ENCODE measurements at places on chromosomes 11 and 22.

DNA sequence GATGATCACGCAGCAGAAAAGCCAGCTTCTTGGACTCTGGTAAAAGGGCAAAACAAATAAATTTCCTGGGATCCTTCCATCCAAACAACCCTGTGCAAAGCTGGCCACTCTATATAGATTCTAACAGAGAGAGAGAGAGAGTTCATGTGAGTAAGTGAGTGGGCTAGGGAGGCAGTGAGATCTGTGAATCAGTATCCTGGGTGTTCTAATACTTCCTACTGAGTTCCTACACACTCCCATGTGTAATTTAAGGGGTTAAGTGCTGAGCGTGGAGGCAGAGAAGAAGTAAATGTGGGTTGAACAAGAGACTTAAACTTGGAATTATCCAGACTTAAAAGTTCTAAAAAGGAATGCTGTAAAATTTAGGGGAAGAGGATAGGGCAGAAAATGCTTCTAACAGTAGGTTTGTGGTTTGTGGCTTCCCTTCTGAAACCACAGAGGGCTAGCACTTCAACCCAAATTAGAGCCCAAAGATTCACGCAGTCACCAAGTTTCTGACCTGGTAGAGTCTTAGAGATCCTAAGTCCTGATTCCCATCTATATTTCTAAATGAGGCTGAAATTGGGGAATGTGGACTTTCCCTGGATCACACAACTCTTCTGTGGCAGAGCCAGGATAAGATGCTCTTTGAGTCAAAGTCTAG, 413.9 kb downstream of the TENM4 start:
- peak; percentile 5 for DNase-seq

DNA sequence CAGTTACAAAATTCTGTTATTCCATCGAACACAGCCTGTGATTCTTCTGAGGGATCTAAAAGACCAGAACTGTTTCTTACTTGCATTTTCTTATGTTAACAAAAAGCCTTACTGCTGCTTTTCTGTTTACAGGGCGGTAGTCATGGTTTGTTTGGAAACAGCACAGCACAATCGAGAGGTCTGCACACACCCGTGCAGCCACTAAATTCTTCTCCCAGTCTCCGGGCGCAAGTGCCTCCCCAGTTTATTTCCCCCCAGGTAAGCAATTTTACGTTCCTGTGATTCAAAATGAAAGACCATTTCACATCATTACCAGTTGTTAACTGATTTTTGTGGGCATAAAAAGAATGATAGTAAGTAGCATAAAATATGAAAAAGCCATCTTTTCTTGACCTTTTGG, 60.8 kb upstream of the ADSL start:
- DNase-seq, result no peak

DNA sequence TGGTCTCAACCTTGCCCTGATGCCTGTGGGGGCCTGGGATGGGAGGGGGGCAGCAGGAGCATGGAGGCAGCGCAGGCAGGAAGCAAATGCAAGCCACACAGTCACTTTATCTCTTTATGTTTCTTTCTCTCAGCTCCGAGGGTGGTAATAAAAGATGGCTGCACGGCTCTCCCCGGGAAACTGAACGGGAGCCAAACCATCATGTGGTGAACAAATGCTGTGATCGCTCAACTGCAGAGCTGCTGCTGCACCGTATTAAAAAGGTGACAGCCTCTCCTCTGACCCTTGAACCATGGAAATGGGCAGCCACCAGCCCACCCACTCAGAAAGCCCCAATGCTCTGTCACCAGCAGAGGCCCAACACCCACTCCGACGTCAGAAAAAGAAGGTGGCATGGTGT, 110.0 kb downstream of the TIMP3 start:
- no peak for DNase-seq

- DNase-seq, result no peak
Observed at GRCh38 chr11:44901786-44902185, 48.9 kb downstream of the TP53I11 start.

DNA sequence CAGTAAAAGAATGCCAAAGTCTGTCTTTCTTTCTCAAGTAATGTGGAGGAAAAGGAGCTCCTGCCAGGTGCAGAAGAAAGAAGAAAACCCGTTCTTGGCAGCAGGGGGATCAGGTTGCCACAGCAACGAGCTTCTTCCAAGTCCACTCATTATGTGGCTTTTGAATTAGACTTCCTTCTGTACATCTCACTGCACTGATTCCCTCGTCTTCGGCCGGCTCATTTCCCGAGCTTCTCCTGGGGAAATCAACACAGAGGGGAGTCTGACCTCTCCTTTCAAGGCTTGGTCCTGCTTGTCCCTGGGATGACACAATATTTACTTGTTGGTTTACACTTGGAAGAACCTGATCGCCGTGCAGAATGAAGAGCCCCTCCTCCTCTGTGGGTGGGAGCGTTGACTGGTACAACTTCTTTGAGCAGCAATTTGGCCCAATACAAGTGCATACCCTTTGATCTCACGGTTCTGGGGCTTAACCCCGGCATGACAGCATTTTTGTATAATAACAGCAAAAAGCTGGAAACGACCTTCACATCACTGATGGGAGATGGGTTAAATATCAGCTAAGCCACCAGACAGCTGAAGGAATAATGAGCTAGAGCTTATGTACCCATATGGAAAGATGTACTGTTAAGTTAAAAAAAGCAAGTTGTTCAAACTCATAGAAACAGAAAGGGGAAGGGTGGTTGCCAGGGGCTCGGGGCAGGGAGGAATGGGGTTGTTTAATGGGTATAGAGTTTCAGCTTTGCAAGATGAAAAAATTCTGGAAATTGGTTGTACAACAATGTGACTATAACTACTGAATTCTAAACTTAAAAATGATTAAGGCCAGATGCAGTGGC, 35.4 kb downstream of the MCHR1 start:
- DNase-seq, result no peak

DNA sequence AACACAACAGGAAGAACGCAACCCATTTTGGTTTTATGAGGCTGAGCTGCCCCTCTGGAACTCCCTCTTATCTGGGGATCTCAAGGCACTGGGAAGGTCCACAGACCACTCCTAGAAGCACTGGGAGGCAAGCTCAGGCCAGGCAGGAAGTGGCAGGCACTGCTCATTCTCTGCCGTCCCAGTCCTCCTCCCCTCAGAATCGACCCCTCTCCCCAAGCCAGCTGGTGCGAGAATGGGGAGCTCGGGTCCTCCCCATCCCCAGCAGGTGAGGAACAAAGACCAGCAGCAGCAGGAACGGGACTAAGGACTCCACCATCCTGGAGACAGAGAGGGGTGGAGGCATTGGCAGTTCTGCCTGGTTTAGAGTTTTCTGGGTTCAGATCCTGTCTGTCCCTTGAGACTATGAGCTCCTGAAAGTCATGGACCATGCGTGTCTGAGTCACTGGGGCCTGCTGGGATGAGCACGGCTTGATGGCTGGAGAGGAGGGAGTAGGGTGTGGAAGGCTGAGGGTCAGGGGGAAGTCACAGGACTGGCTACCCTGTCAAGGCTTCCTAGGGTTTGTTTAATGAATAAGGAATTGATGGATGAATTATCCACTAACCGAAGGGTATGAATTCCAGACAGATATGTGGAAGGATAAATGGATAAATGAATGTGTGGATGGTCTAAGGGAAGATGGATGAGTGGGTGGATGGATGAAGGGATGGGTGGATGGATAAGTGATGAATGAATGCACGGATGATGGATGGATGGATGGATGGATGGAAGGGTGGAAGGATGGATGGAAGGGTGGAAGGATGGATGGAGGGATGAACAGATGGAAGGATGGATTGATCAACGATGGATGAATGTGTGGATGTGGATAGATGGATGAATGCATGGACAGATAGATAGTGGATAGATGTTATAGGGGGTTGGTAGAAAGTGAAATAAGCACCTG, 6.4 kb downstream of the MYEOV start:
- DNase-seq, result no peak

DNA sequence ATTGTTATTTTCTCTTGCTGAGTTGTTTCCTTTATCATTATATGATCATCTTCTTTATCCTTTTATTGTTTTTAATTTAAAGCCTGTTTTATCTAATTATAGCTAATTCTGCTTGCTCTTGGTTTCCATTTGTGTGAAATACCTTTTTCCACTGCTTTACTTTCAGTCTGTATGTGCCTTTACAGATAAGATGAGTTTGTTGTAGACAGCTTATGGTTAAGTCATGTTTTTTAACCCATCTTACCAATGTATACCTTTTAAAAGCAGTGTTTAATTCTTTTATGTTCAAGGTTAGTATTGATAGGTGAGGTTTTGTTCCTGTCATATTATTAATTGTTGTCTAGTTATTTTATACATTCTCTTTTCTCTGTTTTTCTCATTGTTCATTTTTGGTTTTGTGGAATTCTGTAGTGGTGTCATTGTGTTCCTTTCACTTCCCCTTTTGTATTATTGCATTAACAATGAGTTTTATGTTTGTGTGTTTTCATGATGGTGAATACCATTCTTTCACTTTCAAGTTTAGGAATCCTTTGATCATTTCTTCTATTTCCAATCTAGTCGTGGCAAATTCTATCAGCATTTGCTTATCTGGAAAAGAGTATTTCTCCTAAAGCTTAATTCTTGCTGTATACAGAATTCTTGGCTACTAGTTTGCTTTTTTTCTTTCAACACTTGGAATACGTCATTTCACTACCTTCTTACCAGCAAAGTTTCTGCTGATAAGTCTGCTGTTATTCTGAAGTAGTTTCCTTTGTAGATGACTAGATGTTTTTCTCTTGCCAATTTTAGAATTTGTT, 21.8 kb downstream of the OR5AN1 start:
- DNase-seq, result no peak

- no peak for DNase-seq
Observed at GRCh38 chr11:83162377-83162776, 5.4 kb downstream of the PCF11 start.

DNA sequence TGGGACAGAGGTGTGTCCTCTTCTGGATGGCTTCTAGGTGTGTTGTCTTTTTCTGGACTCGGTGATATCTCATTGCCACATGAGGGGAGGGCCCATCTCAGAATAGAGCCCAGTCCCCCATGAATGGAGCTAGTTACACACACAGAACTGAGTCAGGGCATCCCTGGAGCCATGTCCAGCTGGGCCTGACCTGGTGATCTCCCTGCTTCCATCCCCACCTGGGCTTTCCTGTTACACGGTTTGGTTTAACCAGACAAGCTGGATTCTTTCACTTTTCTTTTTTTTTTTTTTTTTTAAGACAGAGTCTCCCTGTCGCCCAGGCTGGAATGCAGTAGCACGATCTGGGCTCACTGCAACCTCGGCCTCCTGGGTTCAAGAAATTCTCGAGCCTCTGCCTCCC, 6.1 kb upstream of the A4GALT start:
- DNase-seq, result no peak

DNA sequence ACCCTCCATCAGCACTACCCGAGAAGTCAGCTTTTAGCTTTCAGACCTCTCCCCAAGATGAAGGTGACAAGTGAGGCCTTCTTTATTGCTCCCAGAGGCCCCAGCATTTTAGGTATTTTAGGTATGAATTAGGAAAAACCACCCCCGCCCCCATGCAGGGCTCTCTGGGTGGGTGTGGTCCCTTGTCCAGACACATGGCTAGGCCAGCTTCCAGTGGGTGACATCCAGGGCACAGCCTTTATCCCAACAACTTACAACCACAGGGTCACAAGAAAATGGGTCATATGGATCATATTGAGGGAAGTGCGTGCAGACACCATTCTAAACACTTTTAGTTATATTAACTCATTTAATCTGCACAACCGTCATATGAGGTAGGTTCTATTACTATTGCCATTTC, 42.1 kb downstream of the RIBC2 start:
- no peak for DNase-seq

- DNase-seq, result no peak
Observed at GRCh38 chr11:18611196-18611595, 11.6 kb downstream of the MISFA start.

DNA sequence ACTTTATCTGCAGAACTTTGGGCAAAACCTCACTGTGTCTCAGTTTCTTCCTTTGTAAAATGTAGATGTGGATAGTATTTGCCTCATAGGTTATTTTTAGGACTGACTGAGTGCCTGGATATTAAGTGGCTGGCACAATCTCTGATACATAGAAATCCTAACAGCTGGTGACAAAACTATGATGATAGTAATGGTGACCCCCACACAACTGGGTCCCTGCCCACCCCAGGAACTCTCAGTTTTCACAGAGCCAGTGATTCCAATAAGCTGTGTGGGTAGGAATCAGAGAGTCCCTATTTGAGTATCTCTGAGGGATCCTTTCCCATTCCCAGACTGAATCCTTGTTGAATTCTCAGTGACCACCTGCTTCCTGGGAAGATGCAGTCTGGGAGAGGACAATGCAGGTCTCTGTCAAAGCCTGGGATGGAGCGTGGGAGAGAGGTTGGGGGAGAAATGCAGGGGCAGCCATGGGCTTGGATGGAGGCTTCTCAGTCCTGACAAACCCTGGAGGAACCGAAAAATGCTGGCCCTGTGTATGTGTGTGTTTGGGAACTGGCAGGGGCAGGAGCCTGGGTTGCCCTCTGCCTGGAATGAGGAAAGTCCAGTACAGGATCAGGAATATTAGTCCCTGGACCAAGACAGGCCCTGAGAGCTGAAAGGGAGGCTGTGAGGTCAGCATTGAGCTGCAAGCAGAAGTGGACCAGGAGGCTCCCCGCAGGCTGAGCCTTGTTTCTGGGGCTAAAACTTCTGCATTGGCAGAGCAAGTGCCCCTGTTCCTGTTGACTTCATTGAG, 6.1 kb upstream of the P2RY6 start:
- DNase-seq, result no peak

- DNase-seq, result no peak
Observed at GRCh38 chr11:108536783-108537182, 38.6 kb upstream of the POGLUT3 start.

GRCh38 chr22:50008151-50009040, 4.2 kb downstream of the IL17REL start:
- DNase-seq, result no peak

- no peak for DNase-seq
Observed at GRCh38 chr11:117610045-117610444, 187.0 kb downstream of the DSCAML1 start.

DNA sequence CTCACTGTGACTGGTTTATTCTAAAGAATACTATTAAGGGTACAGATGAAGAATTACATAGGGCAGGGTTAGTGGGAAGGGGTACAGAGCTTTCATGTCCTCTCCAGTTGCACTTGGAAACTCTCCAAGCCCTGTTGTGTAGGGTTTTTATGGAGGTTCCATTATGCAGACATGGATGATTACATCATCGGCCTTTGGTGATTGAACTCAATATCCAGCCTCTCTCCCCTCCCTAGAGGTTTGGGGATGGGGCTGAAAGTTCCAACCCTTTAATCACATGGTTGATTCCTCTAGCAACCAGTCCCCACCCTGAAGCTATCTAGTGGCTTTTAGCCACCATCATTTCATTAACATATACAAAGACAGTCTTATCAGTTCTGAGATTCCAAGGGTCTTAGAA, 472.6 kb downstream of the BUD13 start:
- no peak for DNase-seq
